ENCODE measurements at places on chromosomes 5 and 9. TPM values are rescaled to one million over a fixed set of nuclear protein-coding genes. Genes with fewer than 3 reads are reported as not detected.

DNA sequence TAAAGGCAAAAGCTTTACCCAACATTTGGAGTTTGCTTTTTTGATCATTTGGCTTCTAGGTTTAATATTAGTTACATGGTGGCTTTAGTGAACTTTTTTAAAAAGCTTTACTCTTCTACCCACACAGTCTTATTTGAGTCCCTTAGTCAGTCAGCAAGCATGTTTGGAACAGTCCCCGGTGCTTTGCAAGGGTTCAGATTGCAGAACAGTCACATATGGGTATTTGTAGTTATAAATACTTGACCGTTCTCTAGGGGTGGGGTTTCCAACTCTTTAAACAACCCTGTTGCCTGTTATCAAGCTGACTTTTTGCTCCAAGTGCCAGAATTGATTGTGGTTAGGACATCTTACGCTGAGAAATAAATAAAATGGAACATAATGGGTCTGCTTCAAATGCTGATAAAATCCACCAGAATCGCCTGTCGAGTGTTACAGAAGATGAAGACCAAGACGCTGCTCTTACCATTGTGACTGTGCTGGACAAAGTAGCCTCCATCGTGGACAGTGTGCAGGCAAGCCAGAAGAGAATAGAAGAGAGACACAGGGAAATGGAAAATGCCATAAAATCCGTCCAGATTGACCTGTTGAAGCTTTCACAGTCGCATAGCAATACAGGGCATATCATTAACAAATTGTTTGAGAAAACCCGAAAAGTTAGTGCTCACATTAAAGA is at the start of gene CAVIN4:
Gene CAVIN4, plus strand, starts transcription at position 304 of the 673 bp plus-strand sequence. Its CDS starts 65 bp downstream, at position 369.
- no peaks in the 10 kb centered on the region for H3K4me1 ChIP-seq
- no peaks in the 10 kb centered on the region for H3K36me3 ChIP-seq
- H3K27me3 ChIP-seq = no peaks in the 10 kb centered on the region
- H3K4me3 ChIP-seq = no peak within 1 kb of the TSS

Gene PCDHA3
- 0.33 TPM for total RNA-seq

Gene DOK3
- 15.0 TPM for total RNA-seq

Gene CHD1
- 51.8 TPM for total RNA-seq

DNA sequence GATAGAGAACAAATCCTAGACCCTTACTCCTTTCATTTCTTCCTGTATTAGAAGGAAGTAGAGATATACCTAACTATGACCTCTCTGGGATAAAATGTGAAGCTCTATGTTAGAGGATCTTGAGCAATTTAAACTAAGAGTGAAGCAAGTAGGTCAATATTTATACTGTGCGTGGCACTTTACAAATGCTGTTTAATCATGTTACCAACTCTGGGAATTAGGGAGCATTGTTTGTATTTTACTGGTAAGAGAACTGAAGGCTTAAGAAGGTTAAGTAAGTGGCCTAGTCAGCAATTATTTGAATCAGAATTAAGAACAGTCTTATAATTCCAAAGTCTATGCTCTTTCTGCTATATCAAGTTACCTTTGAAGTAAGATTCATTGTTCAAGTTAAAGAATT is 12.0 kb downstream of the TNC start:
- H3K27me3 ChIP-seq = no peaks in the 10 kb centered on the region
- no peaks in the 10 kb centered on the region for H3K36me3 ChIP-seq
- H3K4me1 ChIP-seq = no peaks in the 10 kb centered on the region
- H3K27ac ChIP-seq = no peak overlapping the region
- DNase-seq = no peak

Gene IL31RA
- total RNA-seq = 3.7 TPM

- no peak overlapping the region for H3K27ac ChIP-seq
- H3K4me3 ChIP-seq = peak overlapping the region; percentile 84
- H3K27me3 ChIP-seq = no peaks in the 10 kb centered on the region
- DNase-seq = peak; percentile 87
These were observed 18.7 kb upstream of the RNF130 start for GRCh38 chr5:180090098-180090768.

GRCh38 chr9:91428436-91428835 is 4.8 kb upstream of the NFIL3 start:
- no peaks in the 10 kb centered on the region for H3K36me3 ChIP-seq
- H3K27me3 ChIP-seq = no peaks in the 10 kb centered on the region
- H3K4me3 ChIP-seq = no peak overlapping the region
- no peaks in the 10 kb centered on the region for H3K4me1 ChIP-seq

Gene IARS1
- 71.7 TPM for total RNA-seq

Gene PIK3R1
- total RNA-seq = 63.4 TPM

Gene FPGS
- 61.9 TPM for total RNA-seq

- no peaks in the 10 kb centered on the region for H3K4me1 ChIP-seq
- H3K4me3 ChIP-seq = no peak overlapping the region
- no peaks in the 10 kb centered on the region for H3K36me3 ChIP-seq
- no peak for DNase-seq
- no peaks in the 10 kb centered on the region for H3K27me3 ChIP-seq
These were observed 161.6 kb downstream of the C5orf15 start for GRCh38 chr5:133806847-133807246.

Gene CETN3
- 15.3 TPM for total RNA-seq

Gene TRMO
- 10.7 TPM for total RNA-seq

DNA sequence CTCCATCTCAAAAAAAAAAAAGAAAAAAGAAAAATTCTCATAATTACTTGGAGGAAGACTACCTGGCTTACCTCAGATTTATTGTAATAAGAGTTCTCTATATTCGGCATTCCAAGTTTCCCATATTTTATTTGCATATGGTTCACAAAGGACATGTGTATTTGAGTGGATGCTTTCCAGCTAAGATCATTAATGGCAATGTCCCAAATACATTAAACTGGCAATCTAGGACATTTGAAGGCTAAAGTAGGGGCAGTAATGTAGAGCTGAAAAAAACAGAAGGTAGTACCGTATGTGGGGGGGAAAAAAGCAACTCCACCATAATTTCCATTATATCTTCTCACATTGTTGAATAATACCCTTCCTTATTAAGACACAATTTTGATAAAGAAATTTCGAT is 4.9 kb downstream of the TUT7 start:
- H3K27ac ChIP-seq = no peak overlapping the region
- H3K36me3 ChIP-seq = no peaks in the 10 kb centered on the region
- H3K27me3 ChIP-seq = no peaks in the 10 kb centered on the region
- peaks cover 5% of the 10 kb centered on the region for H3K4me1 ChIP-seq
- no peak overlapping the region for H3K4me3 ChIP-seq
- no peak for DNase-seq

Gene LTC4S
- 34.7 TPM for total RNA-seq

DNA sequence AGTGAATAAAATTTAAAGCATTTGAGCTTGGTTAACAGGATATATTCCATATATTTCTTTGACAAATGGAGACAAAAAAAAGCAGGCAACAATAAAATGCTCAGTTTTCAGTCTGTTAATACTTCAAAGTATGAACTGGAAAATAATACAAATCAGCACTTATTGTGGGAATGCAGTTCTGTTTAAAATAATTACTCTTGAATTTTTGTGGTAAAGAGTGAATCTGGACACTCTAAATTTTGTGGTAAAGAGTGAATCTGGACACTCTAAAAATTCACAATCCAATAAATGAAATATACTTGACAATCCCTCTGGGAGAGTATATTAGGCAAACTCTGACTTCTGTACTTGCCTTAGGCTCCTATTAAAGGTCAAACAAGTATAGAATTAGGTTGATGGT is 141.9 kb upstream of the RASA1 start:
- no peaks in the 10 kb centered on the region for H3K36me3 ChIP-seq
- no peak overlapping the region for H3K27ac ChIP-seq
- no peaks in the 10 kb centered on the region for H3K27me3 ChIP-seq
- peaks cover 4% of the 10 kb centered on the region for H3K4me1 ChIP-seq
- no peak for DNase-seq

DNA sequence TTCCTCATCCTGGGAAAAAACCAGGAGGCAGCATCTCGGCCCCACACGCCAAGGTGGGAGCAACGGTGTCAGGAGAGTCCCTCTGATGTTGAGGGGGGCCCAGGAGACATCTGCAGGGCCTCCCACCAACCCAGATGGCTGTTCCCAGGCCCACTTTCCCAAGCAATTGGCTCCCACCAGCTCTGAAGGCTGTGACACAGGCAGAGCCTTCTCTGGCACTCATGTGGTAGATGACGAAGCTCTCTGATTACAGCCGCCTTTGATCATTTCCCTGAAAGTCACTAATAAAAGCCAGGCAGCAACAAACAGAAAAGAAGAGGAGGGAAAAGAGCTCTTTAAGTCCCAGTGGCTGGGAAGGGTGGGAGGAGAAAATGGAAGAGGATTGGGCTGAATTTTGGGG is 226.5 kb downstream of the CDK5RAP2 start:
- no peaks in the 10 kb centered on the region for H3K4me1 ChIP-seq
- no peak for DNase-seq
- no peak overlapping the region for H3K27ac ChIP-seq
- no peak overlapping the region for H3K4me3 ChIP-seq
- H3K36me3 ChIP-seq = no peaks in the 10 kb centered on the region

GRCh38 chr9:78695519-78695918 is 398.6 kb downstream of the PSAT1 start:
- H3K4me3 ChIP-seq = no peak overlapping the region
- no peaks in the 10 kb centered on the region for H3K4me1 ChIP-seq
- H3K36me3 ChIP-seq = no peaks in the 10 kb centered on the region
- DNase-seq = no peak
- no peak overlapping the region for H3K27ac ChIP-seq
- no peaks in the 10 kb centered on the region for H3K27me3 ChIP-seq

Gene ARHGEF37
- total RNA-seq = 18.0 TPM

DNA sequence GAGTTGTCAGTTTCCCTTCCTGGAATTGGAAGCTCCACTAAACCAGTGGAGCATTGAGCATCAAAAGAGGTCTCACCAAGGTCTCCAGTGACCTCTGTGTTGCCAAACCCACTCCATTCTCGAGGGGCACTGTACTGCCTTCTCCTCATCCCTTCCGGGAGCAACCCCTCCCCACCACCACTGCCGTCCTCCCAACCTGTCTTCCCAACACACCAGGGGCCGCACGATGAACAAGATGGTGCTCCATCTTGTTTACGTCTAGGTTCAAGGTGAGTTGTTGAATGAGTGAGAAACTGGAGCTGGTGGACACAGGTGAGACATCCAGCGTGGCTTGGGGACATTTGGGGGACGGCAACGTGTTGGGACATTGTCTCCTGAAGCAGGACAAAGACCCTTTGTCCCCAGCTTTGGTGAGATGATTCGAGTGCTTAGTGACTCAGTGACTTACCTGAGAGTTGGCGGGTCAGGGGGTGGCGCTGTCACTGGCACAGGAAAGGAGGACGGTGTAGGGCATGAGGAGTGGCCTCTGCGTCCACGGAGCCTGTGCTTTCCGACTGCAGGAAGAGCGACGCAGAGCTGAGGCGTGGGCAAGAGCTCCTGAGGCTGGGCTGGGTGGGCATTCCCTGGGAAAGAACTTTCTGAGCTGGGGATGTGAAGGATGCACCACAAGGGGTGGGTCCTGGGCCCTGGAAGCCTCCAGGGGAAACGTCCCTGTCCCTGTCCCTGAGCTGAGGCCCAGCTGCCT is 44.8 kb upstream of the RNU6ATAC start:
- DNase-seq = peak; percentile 38
- no peak overlapping the region for H3K27ac ChIP-seq
- no peaks in the 10 kb centered on the region for H3K36me3 ChIP-seq
- no peak overlapping the region for H3K4me3 ChIP-seq
- no peaks in the 10 kb centered on the region for H3K27me3 ChIP-seq
- no peaks in the 10 kb centered on the region for H3K4me1 ChIP-seq

- no peak for DNase-seq
- H3K36me3 ChIP-seq = no peaks in the 10 kb centered on the region
- H3K27ac ChIP-seq = no peak overlapping the region
- H3K27me3 ChIP-seq = no peaks in the 10 kb centered on the region
These were observed 4.8 kb downstream of the ROPN1L start for GRCh38 chr5:10446490-10446889.

Gene PCDHGA6
- total RNA-seq = 8.8 TPM

GRCh38 chr9:12212860-12213259 is 480.3 kb upstream of the TYRP1 start:
- no peaks in the 10 kb centered on the region for H3K4me1 ChIP-seq
- no peaks in the 10 kb centered on the region for H3K36me3 ChIP-seq
- no peak overlapping the region for H3K27ac ChIP-seq
- no peak for DNase-seq

Gene NTRK2
- total RNA-seq = 37.9 TPM

DNA sequence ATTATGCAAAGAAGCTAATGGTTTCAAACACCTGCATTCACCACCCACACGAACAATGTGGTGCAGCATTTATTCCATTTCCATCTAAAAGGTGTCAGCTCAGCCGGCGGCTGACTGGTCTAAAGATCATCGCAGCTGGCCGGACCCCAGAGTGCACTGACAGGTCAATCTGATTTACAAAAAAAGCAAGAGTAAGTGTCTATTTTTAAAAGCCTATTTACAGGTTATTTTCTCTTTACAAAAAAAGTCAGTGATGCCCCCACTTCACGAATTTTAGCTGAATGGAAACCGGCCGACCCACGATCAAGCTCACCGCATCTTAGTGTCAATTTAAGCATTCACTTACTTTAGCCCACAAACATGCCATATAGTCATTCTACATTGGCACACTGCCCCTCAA is 58.3 kb downstream of the SEMA4D start:
- H3K4me3 ChIP-seq = no peak overlapping the region
- H3K36me3 ChIP-seq = no peaks in the 10 kb centered on the region
- no peak overlapping the region for H3K27ac ChIP-seq

Gene HACD4
- 3.2 TPM for total RNA-seq

GRCh38 chr9:5575000-5575399 is 53.9 kb upstream of the RIC1 start:
- no peak overlapping the region for H3K27ac ChIP-seq
- H3K4me1 ChIP-seq = no peaks in the 10 kb centered on the region
- no peaks in the 10 kb centered on the region for H3K27me3 ChIP-seq
- H3K4me3 ChIP-seq = no peak overlapping the region
- DNase-seq = no peak
- no peaks in the 10 kb centered on the region for H3K36me3 ChIP-seq

DNA sequence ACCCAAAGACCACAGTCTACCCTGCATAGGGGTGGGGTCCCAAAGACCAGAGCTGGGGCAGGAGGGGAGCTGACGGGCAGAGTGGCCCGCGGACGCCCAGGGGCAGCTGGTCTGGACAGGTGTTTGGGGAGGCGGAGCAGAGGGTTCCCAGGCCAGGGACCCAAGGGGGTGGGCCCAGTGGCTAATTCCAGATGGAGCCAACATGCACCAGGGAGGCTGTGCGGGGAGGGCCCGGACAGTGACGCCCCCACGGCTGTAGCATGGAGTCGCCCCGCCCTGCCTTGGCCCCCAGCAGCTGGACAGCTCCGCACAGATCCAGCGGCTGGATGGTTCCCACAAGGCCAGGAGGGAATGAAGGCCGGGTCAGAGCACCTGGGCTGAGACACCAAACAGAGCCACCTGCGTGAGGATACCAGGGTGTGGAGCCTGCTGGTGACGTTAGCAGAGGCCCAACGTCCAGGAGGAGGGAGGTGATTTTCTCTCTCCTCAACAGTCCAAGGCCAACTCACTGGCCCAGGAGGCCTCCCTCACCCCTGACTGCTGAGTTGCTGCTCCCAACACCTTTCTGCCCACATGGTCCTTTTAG is 55.3 kb upstream of the EGFL7 start:
- no peak overlapping the region for H3K4me3 ChIP-seq
- no peak overlapping the region for H3K27ac ChIP-seq
- H3K4me1 ChIP-seq = no peaks in the 10 kb centered on the region
- no peaks in the 10 kb centered on the region for H3K36me3 ChIP-seq

Gene LCN6
- total RNA-seq = 24.2 TPM

Gene ADAMTS13
- 3.6 TPM for total RNA-seq

Measured in aorta (tissue), 5 donors.